ENCODE measurements at places on chromosomes 1 and 21.

GRCh38 chr1:86750530-86750929, 46.2 kb downstream of the SH3GLB1 start:
- no peak for DNase-seq

GRCh38 chr21:31282095-31282709, 61.9 kb downstream of the TIAM1 start:
- DNase-seq, result peak; percentile 77

- DNase-seq, result no peak
These were observed at the start of gene YOD1 for GRCh38 chr1:207051191-207051943. YOD1 (minus strand) TSS chr1:207051208; CDS start chr1:207051030, 178 bp downstream.

DNA sequence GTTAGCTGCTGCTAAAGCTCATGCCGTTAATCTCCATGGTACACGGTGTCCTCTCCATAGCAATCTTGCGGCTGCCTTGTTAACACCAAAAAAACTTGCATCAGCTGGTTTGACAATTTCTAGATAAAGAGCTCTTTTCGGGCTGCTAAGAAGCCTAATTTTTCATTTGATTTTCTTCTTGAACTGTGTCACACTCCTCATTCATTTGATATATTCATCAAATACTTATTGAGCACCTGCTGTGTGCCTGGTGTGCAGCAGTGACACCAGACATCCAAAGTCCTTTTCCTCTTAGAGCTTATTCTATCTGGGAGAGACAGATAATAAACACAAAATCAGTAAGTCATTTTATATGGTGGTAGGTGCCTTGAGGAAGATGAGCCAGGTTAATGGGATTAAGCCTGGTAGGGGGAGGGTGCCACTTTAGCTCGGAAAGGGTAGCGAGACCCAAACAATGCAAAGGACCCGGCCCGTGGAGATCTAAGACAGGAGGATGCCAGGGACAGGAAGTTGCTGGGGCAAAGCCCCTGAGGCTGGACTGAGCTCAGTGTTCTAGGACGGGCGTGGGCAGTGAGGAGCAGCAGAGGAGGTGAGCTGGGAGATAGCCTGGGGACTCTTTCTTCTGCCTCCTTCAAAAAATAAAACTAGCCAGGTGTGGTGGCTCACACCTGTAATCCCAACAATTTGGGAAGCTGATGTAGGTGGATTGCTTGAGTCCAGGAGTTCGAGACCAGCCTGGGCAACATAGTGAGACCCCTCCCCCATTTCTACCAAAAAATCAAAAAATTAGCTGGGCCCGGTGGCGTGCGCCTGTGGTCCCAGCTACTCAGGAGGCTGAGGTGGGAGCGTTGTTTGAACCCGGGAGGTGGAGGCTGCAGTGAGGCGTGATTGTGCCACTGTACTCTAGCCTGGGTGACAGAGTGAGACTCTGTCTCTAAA, 50.7 kb upstream of the LGALS8 start:
- DNase-seq, result no peak

DNA sequence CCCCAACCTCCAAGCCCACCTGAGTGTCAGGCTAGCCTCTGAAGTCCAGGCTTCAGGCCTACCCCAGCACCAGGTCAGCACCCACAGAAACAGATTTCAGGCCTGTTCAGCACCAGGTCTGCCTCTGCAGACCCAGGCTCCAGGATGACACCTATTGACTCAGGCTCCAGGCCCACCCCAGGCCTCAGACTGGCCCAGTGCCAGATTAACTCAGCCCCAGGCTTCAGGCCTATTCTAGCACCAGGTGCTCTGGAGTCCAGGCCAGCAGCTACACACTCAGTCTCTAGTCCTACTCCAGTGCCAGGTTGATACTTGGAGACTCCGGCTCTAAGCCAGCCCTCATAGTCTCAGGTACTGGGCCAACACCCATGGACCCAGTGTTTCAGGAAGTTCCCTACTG, 541.7 kb upstream of the PBX1 start:
- DNase-seq, result no peak

DNA sequence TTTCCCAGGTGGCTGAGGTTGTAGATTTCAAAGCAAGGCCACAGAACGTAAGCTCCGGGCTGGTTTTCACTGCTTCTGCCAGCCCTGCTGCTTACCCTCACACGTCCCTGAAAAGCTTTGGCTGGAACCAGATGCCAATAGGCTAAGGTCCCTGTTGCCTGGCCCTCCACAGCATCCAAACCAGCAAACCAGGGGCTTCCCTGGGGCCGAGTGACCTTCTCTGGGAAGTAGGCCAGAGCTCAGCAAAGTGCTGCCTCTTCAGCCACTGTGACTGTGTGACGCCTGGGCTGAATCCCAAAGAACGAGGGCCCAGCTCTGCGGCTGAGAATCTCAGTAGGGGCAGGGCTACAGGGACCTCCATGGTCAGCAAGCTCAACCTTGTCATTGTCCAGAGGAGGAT, 28.9 kb upstream of the RBM15 start:
- no peak for DNase-seq

- DNase-seq, result no peak
These were observed 80.2 kb upstream of the KLHDC7A start for GRCh38 chr1:18400347-18401102.

GRCh38 chr1:184212649-184213314, 161.3 kb downstream of the TSEN15 start:
- no peak for DNase-seq

DNA sequence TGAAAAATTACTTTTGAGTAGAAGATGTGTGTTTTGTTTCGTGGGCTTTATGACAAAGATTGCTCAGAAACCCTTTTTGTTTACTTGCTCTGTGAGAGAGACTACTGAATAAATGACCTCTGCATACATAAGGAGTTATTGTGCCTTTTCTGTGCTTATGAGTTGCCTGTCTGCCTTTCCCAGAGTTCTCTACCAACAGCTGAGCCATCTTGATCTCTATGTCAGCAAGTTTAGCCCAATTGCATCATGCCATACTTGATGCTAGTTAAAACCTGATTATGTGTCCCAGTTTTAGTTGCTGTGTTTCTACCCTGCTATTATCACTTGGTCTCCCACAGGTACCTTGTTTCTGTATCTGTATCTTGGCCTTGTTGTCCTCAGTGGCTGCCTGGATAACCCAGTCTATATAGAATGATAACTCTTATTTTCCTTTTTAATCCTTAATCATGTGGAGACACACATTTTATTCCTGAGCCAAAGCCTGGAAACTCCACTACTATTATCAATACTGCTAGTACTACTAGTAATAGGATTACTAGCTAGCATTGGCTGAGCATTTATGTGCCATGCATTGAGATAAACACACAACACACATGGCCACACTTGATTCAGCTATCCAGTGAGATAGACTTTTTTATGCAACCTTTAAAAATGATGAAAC, 28.7 kb upstream of the GNG12 start:
- no peak for DNase-seq
